AG08396 (cell line): ENCODE measurements at places on chromosomes 4 and X.

DNA sequence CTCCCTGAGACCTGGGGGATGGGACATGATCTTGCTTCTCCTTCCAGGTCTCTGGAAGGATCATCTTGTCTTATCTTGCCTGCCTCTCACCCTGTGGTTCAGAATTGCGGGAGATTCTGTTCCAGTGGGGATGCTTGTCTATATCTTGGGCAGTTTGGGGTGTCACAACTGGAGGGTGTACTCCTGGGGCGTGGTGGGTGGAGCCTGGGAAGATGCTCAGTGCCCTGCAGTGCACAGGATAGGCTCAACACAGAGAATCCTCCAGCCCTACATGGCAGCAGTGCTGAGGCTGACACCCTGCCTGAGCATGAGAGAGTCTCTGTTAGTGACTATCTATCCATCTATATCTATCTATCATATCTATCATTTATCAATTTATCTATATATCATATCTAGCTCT, 7.7 kb downstream of the P2RY8 start:
- no peak for DNase-seq

- DNase-seq: no peak
These were observed 18.2 kb downstream of the PTTG2 start for GRCh38 chr4:37978248-37978924.

DNA sequence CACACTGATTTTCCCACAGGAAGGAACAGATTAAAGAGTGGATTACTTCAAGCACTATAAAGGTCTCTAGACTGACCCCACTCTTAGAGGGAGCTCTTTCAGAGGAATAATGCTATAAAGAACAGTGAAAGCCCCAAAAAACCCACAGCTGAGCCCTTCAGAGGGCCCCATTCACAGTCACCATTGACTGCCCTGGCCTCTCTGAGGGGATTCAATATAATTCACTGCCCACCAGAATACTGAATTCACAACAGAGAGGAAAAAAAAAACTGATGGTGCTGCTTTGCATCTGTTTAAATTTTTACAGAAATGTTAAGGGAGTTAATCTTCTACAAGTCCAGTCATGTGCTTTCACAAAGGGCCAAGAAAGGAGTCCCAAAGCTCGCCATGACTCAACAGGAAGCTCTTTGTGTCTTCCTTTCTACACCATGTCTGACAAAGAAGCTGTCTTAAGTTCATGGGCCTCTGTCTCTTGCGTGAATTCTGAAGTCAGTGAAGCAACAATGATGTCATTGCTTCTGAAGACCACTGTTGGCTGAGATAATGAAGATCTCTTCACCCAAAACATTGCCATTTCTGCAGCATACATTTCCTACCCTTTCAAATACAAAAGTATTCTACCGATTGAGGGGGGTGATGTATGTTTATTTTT, 174.9 kb downstream of the ADAMTS3 start:
- DNase-seq: no peak

GRCh38 chrX:1486749-1487361, 34.1 kb upstream of the ASMTL start:
- no peak for DNase-seq

- DNase-seq: no peak
These were observed 144.3 kb upstream of the STX18 start for GRCh38 chr4:4685810-4686795.

GRCh38 chrX:39900777-39901170, 197.0 kb downstream of the BCOR start:
- DNase-seq: no peak

DNA sequence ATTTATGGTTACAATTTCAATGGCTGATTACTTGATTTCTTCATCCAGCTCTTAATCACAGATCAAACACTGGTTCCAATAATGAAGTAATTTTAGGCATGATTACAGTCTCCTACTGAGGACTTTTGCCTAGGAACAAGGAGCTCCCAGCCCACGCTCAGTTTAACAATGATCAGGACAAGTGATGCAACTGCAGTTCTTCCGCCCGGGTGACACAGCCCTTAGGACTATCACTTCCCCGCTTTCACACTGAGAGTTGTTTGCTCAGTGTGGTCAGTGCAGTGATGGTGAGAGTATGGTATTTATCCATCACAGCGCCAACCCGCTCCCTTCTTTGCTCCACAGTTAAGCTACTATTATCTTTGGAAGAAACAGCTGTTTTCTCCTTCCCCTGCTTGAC, 203.2 kb upstream of the MBNL3 start:
- no peak for DNase-seq

DNA sequence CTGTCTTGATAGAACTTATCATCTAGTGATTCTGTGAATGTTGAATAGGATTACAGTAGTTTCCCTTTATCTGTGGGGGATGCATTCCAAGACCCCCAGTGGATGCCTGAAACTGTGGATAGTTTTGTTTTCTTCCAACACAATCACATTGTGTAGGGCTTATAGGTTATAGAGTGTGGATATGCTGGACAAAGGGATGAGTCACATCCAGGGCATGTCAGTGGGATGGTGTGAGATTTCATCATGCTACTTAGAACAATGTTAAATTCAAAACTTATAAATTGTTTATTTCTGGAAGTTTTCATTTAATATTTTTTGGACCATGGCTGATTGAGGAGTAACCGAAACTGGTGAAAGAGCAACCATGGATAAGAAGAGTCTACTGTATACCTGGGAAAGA, 432.3 kb upstream of the ATOH1 start:
- DNase-seq: no peak

DNA sequence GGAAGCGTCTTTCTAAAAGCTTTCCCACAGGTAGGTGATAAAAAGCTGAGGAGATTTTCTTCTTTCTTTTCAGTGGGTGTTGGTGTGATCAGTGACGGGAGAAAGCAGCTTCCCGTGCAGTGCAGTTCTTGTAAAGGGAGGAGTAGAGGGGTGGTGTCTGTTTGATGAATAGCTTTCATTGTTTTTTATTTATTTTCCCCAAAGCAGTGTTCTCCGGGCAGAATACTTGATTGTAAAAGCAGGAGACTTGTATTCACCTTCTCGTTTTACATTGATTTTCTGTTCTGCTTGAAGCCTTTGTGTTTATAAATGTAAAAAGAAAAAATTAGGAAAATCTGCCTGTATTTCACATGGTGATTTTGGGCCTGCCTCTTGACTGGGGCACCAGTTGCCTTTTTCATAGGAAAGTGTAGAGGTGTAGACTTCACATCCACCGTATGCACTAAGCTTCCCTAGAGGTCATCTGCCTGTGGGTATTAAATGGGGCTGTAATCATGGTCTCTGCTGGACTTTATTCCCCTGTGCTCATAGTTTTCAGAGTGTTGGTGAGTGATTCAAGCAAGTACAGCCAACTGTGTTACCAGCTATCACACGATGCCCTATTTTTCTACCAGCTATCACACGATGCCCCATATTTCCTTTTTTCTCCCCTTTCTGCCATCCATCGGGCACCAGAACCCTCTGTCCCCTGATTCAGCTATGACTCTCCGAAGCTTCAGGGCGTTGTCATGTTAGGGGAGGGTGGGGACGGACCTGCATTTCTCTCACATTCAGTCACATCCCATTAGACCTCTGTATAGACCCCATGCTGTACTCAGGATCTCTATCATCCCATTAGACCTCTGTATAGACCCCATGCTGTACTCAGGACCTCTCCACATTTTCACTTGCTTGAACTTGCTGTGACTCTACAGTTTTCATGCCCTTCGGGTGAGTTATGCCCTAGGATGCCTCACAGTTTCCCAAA, 526.5 kb downstream of the TRIML1 start:
- DNase-seq: no peak

DNA sequence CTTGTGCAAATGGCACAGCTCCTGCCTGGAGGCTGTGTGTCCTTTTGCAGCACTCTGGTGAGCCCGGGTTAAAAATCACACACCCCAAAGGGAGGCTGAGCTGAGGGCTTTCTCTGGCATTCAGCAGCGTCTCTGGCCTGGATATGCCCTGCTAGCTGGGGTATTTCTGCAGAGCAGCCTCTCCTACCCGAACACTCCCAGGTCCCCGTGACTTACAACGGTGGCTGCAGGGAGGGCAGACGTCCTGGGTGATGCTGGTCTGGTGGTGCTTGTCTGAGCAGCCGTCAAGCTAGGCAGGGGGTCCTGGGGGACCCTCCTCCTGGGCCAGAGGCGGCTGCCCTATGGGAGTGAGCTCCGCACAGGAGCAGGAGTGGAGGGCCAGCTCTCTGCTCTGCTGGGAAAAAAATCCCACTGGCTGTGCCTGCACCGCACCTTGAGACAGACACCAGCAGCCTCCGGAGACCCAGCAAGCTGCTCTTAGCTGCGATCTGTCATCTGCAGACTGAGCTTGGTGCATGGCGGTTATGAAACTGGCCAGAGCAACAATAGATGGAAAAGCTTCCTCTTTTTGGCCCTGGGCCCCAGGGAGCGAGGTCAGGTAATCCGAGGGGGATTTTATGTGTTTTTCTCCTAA, 41.3 kb upstream of the ASMTL start:
- no peak for DNase-seq

GRCh38 chr4:30825008-30825770, 105.0 kb downstream of the PCDH7 start:
- no peak for DNase-seq

DNA sequence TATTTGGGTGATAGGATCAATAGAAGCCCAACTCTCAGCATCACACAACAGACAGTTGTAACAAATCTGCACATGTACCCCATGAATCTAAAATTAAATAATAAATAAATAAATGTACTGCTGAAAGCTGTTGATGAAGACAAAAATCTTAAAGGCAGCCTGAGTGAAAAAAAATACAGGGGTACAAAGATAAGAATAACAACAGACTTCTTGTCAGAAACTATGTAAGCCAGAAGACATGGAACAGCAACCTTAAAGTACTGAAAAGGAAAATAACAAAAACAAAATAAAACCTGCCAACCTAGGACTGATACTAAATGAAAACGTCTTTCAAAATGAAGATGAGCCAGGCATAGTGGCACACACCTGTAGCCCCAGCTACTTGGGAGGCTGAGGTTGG, 25.0 kb upstream of the PDLIM5 start:
- DNase-seq: no peak

DNA sequence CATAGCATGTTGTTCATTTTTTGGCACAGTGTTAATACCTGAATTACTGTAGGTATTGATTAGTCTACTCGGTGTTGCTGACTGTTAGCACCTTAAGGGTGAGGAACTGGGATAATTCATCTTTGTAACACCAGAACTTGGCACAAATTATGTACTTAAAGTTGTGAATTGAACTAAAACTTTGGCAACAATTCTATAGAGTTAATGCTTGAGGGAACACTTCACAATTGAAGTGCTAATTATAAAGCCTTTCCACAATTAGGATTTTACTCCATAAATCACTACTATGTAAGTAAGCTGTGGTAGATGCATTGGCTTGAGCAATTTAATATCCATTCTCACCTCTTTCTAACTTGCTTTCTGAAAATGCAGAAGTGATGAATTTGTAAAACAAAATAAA, 686.7 kb downstream of the PDHA2 start:
- DNase-seq: no peak

- DNase-seq: no peak
These were observed 35.2 kb downstream of the SLC10A7 start for GRCh38 chr4:146486565-146486964.

DNA sequence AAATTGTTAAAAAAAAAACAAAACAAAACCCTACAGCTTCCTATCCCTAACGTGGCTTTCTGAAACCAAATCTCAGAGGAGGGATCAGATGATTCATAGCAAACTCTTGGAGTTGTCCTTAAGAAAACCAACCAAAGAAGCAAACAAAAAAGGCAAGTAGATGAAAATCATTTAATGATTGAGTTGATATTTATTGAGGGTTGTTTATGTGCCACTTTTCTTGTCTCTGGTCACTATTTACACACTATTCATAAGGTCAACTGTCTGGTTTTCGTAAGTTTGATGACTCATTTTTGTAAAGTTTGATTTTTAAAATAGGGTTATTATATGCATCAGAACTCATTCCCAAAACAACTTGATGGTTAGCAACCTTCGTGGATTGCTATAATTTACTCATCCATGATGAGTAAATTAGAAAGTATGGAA, 133.4 kb downstream of the UNC5C start:
- no peak for DNase-seq

DNA sequence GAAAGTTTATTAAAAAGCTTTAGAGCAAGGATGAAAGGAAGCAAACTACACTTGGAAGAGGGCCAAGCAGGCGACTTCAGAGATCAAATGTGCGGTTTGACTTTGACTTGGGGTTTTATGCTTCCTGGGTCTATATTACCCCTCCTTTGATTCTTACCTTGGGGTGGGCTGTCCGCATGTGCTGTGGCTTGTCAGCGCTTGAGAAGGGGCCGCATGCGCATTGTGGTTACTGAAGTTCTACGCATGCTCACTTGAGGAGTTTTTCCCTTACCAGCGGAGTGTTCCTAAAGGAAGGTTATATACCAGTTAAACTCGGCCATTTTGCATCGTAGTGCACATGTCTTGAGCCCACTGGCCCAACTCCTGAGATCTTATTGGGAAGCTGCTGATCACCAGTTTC, 9.9 kb downstream of the ZNF157 start:
- DNase-seq: no peak

DNA sequence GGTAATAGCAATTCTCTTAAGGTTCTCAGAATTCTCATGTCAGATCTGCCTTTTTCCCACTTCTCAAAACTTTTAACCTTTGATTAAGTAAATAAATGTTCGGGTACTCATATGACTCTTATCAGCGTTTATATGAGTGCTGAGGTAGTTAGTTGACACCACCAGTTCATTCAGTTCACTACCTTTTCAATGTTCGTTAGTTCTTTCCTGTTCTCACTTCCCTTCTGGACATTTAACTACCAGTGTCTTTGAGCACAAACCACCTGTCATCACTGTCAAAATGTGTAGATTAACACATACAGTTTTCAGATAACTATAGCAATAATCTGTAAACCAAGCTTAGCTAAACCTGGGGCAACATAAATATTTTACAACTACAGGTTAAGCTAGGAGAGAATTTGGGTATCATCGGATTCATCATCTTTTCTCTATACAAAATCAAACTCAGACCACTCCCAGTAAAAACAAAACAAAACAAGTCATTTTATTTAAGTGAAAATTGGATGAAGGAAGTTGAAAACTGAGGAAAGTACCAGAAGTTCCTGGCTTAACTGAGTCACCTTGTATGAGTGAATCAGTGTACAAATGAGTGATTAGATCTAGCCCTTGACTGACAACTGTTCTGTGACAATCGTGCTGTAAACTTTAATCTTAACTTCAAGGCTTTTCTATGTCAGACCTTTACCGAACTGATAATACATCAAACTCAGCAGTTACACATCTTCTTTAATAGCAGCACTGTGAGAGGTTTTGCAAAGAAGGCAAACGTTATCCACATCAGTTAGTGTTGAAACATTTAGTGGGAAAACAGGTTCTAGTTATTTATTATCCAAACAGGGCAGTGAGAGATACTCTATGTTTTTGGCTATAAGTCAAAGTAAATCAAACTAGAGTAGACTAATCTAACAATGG, 41.9 kb downstream of the ARHGEF38 start:
- no peak for DNase-seq

- no peak for DNase-seq
These were observed 66.3 kb downstream of the DHRSX start for GRCh38 chrX:2434270-2435163.

DNA sequence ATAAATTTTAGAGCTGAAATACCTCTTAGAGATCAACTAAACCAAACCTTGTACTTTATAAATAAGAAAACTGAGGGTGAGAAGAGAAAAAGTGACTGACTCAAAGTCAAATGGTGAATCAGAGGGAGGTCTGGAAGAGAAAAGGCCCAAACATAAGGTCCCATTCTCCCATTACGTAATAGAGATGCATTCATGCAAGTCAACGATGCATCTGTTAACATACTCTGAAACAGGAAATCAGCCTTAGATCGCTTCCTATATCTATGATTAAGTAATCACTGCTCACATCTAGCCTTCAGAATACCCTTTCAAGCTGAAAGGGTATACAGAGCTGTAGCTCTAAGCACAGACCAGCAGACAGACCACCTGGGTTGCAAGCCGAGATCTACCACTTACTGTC, 6.5 kb downstream of the RNF150 start:
- DNase-seq: no peak
